ENCODE measurements at places on chromosomes 13 and 19. TPM values are rescaled to one million over a fixed set of nuclear protein-coding genes. Genes with fewer than 3 reads are reported as not detected.

The ZNF93 gene
- total RNA-seq = 2.7 TPM

DNA sequence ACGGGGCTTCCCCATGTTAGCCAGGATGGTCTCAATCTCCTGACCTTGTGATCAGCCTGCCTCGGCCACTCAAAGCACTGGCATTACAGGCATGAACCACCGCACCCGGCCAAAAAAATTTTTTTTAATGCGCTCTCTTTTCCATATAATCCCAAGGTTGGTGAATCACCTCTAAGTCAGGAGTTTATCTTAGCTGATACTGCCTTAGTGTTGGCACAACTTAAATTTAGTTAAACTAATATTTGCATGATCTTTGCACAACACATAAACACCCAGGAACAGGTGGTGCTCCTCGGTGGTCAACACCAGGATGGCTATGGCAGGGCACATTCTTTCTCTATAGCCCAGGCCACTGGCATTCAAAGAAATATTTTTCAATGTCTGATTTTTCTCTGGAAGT is 24.1 kb upstream of the PSG7 start:
- no peak for DNase-seq

DNA sequence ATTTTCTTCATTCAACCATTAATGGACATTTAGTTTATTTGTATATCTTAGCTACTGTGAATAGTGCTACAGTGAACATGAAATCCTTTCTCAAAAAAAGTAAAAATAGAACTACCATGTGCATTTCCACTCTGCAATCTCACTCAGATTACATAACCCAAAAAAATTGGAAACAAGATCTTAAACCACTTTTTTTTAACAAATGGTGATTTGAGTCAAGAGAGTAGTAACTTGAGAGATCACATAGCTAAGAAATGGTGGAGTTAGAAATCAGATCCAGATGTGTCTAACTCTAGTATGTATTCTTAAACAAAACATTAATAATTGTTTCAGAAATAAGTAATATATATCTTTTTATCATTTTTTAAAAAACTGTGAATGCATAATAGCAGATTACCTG is 318.3 kb upstream of the SGCG start:
- DNase-seq = no peak

DNA sequence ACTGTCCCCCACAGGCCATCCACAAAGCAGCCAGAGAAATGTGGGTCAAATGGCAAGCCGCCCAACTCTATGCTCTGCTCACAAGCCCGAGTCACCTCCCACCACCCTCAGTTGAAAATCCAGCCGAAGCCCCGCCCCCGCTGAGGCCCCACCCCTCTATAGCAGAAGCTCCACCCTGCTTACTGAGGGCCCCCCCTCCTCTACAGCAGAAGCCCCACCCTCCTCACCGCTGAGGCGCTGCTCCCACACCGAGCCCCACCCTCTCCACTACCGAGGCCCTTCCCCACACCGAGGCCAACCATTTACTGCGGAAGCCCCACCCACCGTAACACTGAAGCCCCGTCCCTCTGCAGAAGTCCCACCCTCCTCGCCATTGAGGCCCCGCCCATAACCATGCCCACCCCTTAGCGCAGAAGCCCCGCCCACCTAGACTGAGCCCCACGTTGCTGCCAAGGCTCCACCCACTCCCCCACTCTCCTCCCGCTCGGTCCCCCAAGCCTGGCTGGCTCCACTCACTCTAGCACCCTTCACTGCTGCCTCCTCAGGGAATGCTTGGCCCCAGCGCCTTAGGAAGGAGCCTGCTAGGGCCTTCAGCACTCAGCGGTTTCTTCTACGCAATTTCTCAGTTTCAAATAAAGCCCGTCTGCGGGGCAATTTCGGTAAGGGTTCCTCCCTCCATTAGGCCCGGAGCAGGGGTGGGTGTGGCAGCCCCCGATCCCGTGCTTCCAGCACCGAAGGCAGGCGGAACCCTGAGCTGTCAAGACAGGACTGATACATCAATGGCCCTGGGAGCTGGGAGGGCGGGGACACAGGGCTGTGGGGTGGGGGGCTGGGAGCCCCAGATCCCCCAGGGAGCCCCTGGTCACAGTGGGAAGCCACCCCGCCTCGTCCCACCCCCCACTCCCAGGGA is 9.0 kb upstream of the MYDGF start:
- DNase-seq = peak; percentile 48

- no peak for DNase-seq
Observed at GRCh38 chr13:84999252-84999651, 800.0 kb downstream of the SLITRK6 start.

- no peak for DNase-seq
Observed at GRCh38 chr13:76035711-76036110, 399.6 kb downstream of the LMO7 start.

The GPR108 gene
- total RNA-seq = 25.7 TPM

DNA sequence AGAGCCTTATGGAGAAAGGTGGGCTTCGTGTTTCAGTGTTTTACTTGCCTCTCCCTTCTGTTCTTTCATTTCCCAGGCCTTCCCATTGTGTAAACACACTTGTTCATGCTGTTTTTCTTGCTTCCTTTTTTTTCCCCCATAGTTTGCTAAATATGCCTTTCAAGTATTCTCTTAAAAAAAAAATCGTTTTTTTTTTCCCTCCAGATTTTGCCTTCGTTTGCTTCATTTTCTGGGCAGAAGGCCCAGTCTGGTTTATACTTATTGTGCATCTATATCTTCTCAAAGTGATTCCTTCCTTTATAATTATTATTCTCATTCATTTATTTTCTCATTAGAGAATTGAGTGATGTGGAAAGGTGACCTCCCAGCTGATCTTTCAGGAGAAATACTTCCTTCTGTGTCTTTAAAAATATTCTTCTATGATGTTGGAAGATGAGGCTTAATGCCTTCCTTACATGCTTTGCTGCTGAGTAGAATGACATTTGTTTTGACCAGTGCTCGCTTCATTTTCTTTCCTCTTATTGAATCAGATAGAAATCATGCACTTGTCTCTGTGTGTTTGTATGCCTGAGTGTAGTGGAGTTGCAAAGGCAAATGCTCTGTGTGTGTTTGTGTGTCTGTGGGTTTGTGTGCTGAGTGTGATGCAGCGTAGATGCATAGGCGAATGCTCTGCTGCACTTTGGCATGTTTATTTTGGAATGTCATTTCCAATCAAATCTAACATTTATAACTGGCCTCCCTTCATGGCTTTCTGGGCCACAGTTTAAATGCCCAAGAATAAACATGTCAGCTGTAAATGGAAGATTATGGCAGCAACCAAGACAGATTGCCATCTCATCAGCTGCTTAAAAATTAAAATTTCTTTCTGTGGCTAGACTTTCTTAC is 591.4 kb downstream of the FGF9 start:
- DNase-seq = no peak

GRCh38 chr19:5132206-5132560 is 163.3 kb downstream of the KDM4B start:
- no peak for DNase-seq

- DNase-seq = no peak
Observed at GRCh38 chr13:91882918-91883317, 484.5 kb downstream of the GPC5 start.

GRCh38 chr13:113863524-113864272 is at the start of gene GAS6:
Gene GAS6, minus strand, starts transcription at chr13:113864076. Its CDS starts 156 bp downstream, at chr13:113863920.
- DNase-seq = peak; percentile 72

The GPR183 gene
- 6.0 TPM for total RNA-seq

The COG3 gene
- total RNA-seq = 18.6 TPM

GRCh38 chr13:108483981-108484380 is 145.4 kb upstream of the MYO16 start:
- DNase-seq = no peak

GRCh38 chr19:51889934-51890333 is 2.2 kb upstream of the ZNF577 start:
- DNase-seq = no peak

GRCh38 chr13:30021611-30022010 is 171.2 kb upstream of the UBL3 start:
- no peak for DNase-seq

- no peak for DNase-seq
Observed at GRCh38 chr19:43564800-43565199, 10.5 kb downstream of the XRCC1 start.

The GGACT gene
- total RNA-seq = 1.9 TPM

GRCh38 chr19:46460981-46461380 is 10.4 kb downstream of the PNMA8A start:
- DNase-seq = no peak

DNA sequence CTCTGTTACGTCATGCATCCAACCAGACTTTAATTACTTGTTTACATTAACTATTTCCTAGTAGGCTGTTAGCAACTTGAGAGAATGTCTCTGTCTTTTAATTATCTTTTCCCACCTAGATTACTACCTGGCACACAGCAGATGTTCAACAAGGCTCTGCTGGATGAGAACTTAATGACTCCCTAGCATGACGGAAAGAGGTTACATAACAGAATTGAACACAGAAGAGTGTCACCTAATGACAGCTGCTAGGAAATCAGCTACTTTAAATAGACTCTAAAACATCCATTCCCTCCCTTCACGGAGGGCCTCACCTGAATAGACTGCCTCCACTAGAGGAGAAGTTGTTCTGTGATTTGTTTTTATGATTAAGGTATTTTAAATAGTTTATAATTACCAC is 110.8 kb downstream of the TEX29 start:
- no peak for DNase-seq
